ENCODE measurements at places on chromosomes 3 and 15.
A peak's percentile ranks its signal among the peaks of the same experiment; 100 is the strongest.

DNA sequence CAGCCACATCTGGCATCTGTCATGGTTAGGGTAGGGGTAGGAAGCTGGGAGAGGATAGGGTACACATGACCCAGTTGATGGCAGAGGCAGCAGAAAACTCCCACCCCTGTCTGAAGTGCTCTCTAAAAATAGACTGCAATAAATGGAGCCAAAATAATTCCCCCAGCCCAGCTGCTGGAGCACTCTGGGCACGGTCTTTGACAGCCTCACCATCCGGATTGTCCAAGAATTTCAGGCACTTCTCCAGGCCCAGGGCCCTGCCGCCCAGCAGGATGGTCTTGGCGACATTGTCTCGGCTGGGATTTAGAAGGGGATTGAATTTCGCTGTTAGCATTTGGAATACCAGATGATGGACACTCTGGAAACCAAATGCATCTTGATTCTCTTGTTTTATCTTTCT lies 103.7 kb downstream of the IQSEC1 start:
- no peak for DNase-seq

DNA sequence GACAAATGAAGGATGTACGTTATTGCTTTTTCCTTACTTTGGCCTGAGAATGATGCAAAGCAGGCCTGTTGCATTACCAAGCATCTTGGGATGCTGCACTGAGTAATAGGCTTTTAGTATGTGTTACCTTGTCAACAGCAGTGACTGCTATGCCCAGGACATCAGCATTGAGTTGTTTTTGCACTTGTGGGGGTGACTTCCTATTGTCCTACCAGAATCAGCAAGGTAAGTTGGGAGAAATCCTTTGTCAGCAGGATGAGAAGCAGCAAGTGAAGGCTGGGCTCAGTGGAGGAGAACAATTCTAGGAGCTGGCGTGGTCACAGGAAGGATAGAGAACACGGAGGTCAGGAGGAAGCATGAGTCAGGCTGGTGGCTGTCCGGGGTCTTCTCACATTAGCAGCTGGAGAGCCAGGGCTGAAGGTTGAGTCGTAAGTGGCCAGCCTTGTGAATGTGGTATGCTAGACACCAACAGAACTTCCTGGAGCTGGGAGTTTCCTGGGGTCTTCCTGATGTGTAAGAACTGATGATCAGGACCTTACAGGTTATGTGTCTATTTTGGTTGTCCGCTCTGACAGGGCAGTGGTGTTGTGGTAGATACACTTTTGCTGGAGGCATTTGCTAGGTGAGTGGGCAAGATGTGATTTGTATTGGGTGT lies 142.7 kb downstream of the FNDC3B start:
- peak; percentile 93 for DNase-seq

- DNase-seq, result peak; percentile 26
Measured at GRCh38 chr3:49901366-49902339, 2.0 kb downstream of the MST1R start.

DNA sequence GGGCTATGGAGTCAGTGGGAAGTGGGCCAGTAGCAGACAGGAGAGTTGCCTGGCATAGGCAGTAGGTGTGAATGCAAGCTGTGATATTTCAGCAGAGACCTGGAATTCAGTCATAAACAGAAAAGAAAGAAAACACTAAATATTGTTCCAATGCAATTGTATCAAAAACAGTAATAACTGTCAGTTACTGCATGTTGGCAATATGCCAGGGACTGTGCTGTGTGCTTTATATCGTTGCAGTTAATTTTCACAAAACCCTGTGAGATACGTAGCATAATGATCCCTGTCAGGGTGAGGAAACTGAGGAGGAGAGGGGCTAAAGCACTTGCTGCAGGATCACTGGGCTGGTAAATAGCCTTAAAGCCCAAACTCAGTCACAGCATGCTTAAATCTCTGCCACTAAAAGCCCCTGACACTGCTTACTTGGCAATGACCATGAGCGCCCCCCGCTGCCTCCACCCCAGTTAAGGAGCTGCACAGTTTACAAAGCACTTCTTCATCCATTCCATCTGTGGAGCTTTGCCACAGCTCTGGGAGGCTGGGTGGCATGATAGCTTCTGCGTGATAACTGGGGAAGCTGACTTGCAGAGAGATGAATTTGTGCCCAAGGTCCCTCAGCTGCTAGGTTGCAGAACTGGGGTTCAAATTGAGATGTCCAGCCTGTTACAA lies 3.9 kb downstream of the SLC6A1 start:
- DNase-seq, result no peak

DNA sequence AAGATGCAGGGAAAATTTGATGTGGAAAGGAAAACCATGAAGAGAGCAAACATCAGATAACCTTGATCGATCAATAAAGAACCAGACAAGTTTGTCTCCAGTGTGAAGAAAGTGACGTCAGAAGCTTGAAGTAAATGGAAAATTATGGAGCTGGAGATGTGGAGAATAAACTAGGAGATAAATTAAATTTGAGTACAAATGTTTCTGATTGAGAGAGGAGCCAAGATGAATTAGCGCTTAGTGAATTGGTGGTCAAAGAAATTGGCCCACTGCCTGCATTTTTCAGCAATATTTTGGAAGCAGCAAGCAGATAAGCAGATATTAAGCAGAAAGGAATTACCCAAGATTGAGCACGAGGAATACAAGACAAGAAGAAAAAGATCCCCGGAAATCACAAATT lies 567.3 kb upstream of the ZNF385D start:
- no peak for DNase-seq

DNA sequence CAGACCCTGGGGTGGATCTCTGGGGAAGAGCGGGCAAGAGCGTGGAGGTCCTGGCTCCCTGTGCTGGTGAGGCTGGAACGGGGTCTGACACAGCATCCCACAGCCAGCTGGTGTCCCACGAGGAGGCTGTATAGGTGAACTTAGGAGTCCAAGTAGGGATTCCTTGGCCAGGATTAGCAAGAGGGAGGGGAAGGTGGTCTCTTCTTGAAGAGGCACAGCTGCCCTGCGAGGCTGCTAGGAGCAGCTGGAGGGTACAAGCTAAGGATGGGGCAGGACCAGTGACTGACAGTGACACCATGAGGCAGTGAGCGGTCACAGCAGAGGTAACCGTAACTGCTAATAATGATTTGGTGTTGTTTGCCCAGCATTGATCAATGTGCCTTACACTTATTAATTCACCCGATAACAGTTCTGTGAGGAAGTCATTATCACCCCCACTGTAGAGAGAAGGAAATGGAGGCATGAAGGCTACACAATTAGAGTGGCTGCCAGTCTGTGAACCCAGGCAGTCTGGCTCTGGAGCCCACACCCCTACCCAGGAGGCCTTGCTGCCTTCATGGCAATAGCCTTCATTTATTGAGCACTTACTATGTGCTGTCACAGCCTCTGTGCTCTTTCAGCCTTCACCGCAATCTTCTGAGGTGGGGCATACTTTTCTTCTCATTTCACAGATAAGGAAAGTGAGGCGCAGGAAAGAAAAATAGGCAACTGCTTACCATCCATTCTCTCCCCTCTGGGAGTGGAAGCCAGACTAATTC lies 59.4 kb downstream of the TMEM44 start:
- DNase-seq, result peak; percentile 69

- no peak for DNase-seq
Measured at GRCh38 chr3:67048715-67049074, 50.6 kb downstream of the KBTBD8 start.

- DNase-seq, result peak; percentile 9
Measured at GRCh38 chr15:101613130-101614000, 38.8 kb downstream of the TM2D3 start.

DNA sequence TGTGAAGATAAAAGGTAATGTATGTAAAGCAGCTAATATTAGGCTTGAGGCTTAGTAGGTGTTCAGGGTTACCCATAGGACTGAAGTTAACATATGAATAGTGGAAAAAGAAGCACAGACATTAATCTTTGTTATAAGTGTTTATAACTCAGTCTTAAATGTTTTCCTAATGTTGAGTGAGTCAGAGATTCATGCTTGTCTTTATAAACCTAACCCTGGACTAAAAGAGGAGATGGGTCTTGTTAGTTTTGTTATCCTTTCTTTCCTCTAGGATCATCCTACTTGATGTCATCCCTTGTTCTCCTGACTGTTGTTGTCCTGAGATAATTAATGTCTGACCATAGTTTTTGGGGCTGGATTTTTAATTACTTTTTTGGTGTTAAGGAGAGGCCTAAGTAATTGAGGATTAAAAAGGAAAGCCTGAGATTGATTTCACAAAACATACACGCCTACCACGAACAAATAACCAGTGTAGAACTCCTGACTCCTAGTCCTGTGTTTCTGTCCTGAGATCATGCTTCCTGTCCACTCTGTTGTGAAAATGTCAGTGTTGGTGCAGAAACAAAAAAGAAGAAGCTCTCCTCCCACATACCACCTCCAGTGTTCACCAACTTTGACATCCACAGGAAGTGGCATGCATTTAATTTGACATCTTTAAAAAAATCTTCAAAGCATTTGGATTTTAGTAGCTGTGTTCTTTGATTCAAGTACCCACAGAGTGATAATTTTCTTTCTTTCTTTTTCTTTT lies 8.4 kb downstream of the MITF start:
- peak; percentile 74 for DNase-seq

DNA sequence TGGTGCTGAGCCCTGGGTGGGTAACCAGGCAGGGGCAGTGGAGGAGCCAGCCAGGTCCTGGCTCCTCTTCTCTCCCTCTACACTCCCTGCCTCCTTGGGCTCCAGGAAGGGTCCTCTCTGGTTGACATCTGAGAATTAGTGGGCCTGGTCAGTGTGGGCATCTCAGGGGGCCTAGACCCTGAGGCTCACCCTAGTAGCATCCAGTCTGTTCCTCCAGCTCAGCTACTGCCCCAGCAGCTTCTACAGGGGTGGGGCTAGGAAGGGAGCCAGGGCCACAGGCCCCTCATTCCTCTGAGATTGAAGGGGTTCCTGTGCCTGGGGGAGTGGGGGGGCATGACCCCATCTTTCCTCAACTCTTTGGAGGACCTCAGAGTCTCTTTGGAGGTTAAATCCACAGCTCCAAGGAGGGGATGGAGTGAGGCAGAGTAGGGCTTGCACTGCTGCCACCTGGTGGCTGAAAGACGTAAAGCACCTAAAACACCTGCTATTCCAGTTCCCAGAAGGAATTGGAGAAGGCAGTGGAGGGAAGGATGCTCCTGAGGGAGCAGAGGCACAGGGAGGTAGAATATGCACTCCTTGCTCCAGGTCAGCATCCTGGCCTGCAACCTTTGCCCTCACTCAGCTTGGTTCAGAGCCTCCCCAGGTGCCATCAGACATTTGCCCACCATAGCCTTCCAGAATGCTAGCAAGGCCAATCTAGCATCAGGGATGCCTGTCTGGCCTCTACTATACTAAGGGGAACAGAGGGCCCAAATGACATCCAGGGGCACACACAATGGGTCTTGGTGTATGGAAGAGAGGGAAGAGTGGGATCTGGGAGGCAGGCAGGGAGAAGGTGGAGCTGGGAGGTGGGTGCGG lies 25.1 kb downstream of the C3orf18 start:
- DNase-seq, result peak; percentile 65

DNA sequence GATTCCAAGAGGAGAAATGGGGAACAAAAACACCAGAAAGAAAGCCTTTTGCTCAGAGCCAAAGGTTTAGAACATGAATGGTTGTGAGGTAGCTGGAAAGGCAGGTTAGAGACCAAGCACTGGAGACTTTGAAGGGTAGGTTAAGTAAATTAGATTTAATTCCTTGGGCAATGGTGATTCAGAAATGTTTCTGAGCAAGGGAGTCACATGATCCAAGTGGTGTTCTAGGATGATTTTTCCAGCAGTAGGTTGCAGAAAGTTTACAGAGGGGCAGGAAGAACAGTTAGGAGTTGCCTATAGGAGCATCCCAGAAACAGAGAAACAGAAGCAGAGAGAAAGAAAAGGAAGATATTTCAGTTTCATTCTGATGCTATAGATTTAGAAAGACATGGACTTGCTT lies 139.8 kb downstream of the WDR76 start:
- DNase-seq, result peak; percentile 4

GRCh38 chr3:131031660-131032059 lies 5.0 kb downstream of the NEK11 start:
- DNase-seq, result no peak

DNA sequence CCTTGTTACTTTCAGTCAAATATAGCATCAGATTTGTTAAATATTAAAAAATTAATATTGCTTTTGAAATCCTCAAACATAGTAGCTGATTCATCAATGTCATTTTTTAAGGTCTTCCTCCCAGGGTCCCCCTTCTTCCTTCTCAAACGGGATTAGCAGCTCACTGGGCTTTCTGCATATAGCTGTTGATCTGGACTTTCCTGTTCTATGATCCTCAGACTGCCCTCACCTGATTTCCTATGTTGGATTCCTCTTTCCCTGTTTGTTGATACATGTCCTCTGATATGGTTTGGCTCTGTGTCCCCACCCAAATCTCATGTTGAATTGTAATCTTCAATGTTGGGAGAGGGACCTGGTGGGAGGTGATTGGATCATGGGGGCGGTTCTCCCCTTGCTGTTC lies 5.8 kb downstream of the GUCA1C start:
- DNase-seq, result no peak

DNA sequence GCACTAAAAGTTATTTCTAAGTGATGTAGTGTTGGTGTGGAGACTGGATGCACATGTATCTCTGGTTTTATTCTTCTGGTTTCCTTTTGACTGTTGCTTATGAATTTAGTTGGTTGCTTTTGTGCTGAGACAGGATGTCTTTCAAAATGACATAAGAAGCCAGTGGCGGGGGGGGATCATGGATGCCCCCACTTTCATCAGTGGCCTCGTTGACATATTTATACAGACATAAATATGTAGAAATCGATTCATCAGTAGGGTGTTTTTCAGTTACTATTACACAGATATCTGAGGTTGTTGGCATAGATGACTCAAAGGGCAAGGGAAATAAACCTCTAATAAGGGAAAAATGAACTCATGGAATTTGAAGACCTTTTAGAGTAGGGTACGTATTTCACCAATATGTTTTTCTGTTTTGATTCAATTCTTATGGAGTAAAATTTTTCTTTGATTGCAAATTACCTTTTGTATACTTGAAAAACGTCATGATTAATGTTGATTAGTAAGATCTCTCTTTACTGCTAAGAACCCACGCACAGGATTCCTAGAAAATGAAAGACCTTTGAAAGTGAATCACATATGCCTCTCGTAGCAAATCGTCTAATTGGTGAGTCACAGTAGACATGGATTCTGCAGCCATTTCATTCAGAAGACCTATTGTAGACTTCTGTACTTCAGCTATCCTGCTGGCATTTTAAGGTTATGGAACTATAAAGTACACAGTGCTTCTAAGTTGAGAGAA lies 97.4 kb upstream of the RBMS3 start:
- DNase-seq, result peak; percentile 81

DNA sequence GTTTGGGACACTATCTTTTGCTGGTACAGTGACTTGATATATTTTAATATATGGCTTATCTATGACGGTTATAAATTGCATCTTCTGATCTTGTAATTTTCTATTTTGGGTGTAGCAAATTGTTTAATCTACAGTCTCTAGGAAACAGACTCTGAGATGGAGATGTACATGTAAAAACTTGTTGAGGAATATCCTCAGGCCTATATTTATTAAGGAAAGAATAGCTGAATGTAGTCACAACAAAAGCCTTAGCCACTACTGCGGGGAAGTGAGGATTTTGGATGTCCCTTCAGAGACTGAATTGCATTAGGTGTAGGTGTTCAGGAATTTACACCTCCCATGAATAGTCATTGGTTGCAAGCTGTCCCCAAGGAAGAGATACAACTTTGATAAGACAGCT lies 13.8 kb upstream of the OR5K3 start:
- no peak for DNase-seq

- DNase-seq, result no peak
Measured at GRCh38 chr3:194421-194820, 2.1 kb upstream of the CHL1 start.

Measured in mesenchymal stem cell (in vitro differentiated cells and primary cell).